Stimulated activated CD8-positive, alpha-beta memory T cell treated with anti-CD3 and anti-CD28 coated beads, Interleukin-2, amount 100 ng/mL, for 48 hours (primary cell): ENCODE measurements at places on chromosomes 1 and 21.

- no peak for DNase-seq
These were observed 38.9 kb upstream of the H6PD start for GRCh38 chr1:9195651-9196050.

- no peak for DNase-seq
These were observed 62.9 kb downstream of the TBX19 start for GRCh38 chr1:168343566-168343965.

DNA sequence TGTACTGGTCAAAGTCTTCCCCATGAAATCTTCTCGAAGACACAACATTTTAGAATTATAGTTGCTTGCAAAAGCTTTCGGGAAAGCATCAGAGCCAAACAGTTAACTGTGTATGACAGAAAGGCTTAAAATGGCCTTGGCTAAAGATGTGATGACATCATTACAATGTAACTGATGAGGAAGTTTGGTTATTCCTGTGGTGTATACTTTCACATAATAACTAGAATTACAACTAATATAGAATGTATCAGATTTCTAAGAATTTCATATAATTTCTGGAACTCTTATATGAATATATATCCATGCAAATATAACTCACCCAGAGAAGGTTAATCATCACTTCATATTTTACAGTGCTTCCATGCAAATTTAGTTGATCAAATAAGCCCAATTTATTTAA, 8.4 kb downstream of the TP73 start:
- DNase-seq = no peak

- DNase-seq = no peak
These were observed 27.0 kb upstream of the BTG2 start for GRCh38 chr1:203278082-203278884.

GRCh38 chr1:167474191-167474641, 44.1 kb downstream of the CD247 start:
- peak; percentile 51 for DNase-seq

DNA sequence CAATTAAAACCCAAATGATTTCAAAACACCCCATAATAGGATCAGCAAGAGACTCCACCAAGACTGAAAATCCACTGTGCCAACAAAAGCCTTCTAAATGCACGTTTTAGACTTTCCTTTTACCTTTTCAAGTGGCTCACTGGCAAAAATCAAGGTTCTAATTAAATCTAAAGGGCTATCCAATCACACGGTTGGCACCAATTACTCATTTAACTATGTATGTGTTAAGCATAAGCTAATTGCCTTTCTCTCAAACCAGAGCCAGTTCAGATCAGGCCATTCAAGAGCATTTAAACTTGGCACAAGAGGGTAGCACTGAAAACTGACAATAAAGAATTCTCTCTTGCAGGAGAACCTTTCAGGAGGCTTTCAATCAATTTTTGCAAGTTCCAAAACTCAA, 139.5 kb downstream of the RGS7 start:
- DNase-seq = no peak

DNA sequence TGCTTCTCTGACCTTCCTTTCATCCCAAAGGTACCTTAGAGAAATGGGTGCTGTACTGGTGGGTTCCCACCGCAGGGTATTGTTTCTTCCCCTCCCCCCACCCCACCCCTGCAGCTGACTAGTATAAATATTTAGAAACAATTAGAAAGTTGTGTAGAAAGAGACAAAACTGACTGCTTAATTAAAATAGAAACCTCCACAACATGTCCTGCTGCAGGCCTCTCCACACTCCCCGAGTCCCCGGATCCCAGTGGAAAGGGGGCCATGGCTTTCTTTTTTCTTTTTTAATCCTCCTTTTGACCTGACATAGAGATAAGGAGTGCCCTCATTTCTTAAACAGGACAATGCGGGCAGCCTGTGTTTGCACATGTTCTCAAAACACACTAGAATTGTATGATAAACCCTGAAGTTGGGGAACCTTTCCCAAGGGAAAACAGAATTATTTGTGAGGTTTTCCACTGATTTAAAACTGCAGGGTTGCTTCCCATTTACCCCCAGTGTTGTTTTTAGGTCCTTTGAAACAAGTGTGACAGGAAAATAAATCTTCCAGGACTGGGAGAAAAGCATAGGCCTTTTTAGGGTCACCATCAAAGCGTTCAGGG, 1.7 kb downstream of the RHOU start:
- no peak for DNase-seq

GRCh38 chr1:93463960-93464359, 16.0 kb downstream of the FNBP1L start:
- no peak for DNase-seq

GRCh38 chr21:38853421-38853919, 47.7 kb downstream of the ETS2 start:
- no peak for DNase-seq
